ENCODE measurements at places on chromosomes 4 and X. TPM values are rescaled to one million over a fixed set of nuclear protein-coding genes. Genes with fewer than 3 reads are reported as not detected.

GRCh38 chr4:24146127-24146526 is 256.3 kb upstream of the PPARGC1A start:
- no peak for DNase-seq

RIBC1 gene
- polyA plus RNA-seq: 4.8 TPM

DNA sequence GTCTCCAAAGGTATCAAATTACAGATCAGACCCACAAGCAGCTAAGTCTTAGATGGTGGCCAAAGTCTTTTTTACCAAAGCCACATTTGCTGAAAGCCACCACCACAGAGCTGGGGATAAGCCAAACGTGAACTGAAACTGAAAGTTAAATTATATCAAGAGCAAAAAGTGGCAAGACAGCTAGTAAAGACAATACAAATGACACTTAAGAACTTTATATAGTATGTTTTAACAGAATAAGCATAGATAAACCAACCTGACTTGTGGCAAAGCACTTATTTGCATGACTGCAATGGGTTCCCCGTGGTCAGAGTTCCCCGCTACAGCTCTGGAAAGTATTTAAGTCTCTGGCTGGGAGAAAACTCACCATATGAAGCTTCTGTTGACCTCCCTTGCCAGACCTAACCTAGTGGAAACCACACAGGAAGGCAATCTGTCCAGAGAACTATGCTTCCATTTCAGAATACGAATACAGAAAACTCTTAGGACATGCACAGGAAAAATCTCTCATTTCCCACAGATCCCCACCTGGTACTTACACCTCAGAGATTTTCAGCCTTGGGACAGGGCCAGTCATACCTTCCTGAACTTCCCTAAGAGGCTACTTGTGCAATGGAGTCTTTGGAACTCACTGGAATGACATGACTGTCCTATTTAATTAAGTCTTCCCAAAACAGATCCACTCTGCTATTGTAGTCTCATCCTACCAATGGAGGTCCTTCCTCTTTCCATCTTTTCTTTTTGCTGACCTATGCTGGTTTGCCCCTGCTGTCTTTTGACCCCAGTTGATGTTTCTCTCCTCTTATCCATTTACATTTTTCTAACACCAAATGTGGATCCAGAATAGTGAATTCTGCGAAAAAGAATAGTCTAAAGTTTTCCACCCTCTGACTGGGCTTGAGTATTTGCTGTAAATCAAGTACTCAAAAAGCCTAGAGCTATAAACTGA is 225.1 kb downstream of the NR3C2 start:
- no peak for DNase-seq

BTK gene
- 2.3 TPM for polyA plus RNA-seq

DNA sequence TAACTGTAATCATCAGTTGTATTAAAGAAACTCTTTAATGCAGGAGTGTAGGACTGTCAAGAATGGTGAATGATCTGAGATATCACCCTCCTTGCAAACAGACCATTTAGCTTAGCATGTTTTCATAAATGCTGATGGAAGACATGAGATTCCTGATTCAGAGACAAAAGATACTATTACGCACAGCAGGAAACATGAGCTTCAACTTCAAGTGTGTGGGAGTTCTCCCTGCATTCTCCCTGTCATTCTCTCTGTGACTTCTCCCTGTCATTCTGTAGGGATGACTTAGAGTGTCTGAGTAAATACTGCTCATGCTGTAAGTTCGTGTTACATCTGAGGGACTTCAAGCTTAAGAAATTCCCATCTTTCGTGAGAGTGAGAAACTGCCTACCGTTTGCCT is 866.0 kb upstream of the PRKX start:
- no peak for DNase-seq

- DNase-seq: no peak
Observed at GRCh38 chrX:71976753-71977152, 66.1 kb downstream of the NHSL2 start.

- DNase-seq: no peak
Observed at GRCh38 chr4:121653214-121653613, 43.6 kb downstream of the ANXA5 start.

DNA sequence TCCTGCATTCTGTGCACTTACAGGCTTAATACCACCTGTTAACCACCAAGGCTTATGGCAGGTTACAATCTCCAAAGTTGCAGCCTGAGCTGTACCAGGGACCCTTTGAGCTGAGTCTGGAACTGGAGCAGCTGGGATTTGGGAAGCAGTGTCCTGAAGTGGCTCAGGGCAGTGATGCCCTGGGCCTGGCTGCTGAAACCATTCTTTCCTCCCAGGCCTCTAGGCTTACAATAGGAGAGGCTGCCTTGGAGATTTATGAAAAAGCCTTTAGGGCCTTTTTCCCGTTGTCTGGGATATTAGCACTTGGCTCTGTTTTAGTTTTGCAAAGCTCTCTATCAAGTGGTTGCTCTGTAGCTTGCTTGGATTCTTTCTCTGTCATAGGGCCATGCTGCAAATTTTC is 154.3 kb upstream of the CASK start:
- no peak for DNase-seq

GLUD2 gene
- 5.6 TPM for polyA plus RNA-seq

- DNase-seq: no peak
Observed at GRCh38 chr4:93814141-93814540, 14.4 kb upstream of the ATOH1 start.

GRCh38 chr4:4524364-4524763 is 17.5 kb downstream of the STX18 start:
- DNase-seq: no peak

IL21 gene
- polyA plus RNA-seq: not detected

GRCh38 chrX:12791257-12792228 is at the start of gene PRPS2:
TSS of gene PRPS2 (plus strand) at chrX:12791412. CDS start at chrX:12791498, 86 bp downstream.
- DNase-seq: peak; percentile 54

HSPA4L gene
- 11.4 TPM for polyA plus RNA-seq

DNA sequence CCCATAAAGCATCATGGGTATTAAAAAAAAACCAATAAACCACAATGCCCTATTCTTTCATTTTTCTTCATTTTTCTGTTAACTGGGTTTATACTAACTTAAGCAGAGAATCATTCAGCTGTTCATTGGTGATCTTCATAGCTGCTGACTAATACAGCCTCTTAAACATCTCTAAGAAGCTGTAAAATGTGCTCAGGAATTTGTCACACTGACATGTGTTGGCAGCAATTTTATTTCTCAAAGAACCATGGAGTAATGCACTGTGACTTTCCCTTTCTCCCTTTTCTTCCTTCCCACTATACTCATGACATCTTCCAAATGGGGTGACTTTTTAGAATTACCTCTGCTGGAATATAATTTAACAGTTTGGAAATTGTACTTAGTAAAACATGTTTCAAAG is 315.4 kb downstream of the ANTXR2 start:
- DNase-seq: no peak

GRCh38 chrX:70262952-70263567 is 3.1 kb upstream of the P2RY4 start:
- peak; percentile 18 for DNase-seq

All from left kidney (tissue), 8 donors.